ENCODE measurements at places on chromosomes 2 and 18.

GRCh38 chr18:3995476-3996102 is 459.5 kb downstream of the DLGAP1 start:
- DNase-seq: peak; percentile 71

DNA sequence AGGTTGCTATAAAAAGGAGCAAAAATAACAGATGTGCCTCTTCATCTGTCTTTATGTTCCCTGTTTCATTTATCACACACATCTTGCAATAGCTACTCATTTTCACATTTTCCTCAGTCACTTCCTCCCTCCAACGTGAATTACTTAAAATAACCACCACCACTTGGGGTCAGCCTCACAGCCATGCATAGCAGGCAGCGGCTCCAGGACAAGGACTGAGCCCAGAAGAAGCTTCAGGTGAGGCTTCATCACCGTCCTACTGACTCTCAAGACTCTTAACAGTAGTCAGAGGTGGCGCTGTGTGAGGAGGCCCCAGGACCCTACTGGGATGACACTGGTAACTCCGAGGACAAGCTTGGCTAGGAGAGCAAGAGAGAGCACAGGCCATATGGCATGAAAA is 15.5 kb upstream of the ST8SIA5 start:
- no peak for DNase-seq

- DNase-seq: no peak
Observed at GRCh38 chr18:58113337-58113736, 69.3 kb downstream of the NEDD4L start.

DNA sequence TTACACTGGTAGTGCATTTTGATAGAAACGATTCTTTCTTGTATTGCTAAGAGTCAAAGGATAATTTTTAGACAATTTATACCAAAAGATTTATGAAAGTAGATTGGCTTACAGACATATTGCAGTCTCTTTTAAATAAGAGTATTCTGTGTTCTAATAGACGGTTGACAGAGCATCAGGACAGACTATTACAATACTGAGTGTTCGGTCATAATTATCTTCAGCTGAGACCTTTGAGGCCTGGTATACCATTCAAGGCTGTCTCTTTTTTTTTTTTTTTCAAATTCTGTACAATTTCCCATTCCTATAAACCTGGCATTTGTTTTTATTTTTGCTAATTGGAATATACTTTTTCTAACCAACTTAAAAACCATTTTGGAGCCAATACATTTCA is 140.6 kb upstream of the NOSTRIN start:
- no peak for DNase-seq

DNA sequence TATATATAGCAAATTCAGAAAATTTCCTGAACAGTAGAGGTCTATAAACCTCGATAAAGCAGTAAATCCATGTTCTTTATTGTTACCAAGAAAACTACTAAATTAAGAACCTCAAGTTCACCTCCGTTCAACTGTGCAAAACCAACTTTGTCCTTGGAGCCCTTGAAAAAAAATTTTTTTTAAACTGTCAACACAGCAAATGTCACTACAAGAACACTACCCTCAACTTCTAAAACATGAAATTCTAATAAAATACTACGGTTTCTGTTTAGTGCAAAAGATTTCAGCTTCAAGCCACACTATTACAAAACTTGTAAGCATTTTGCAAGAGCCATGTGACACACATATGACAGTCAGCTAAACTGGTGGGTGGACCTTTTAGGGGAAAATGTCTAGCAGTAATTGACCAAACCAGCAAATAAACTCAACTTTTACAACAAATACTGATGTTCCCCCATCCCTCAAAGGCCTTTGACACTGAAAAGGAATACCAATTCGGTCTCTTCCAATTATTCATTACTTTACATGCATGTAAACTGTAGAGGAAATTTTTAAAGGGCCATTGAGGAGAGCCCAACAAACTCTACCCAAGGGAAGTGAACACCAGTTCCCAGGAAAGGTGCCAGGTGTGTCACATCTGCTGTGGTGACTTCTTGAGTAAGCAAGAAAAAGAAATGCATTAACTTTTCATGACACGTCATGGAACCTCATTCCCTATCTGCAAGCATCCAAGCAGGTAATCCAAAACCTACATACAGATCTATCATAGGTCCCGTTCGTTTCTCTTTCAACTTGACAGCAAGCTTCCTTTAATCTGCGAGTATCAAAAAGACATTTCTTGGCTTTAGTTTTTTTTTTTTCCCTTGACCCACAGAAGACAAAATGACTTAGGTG is 1.4 kb downstream of the RAB1A start:
- DNase-seq: no peak

GRCh38 chr2:19894134-19894792 is 7.5 kb downstream of the TTC32 start:
- no peak for DNase-seq

DNA sequence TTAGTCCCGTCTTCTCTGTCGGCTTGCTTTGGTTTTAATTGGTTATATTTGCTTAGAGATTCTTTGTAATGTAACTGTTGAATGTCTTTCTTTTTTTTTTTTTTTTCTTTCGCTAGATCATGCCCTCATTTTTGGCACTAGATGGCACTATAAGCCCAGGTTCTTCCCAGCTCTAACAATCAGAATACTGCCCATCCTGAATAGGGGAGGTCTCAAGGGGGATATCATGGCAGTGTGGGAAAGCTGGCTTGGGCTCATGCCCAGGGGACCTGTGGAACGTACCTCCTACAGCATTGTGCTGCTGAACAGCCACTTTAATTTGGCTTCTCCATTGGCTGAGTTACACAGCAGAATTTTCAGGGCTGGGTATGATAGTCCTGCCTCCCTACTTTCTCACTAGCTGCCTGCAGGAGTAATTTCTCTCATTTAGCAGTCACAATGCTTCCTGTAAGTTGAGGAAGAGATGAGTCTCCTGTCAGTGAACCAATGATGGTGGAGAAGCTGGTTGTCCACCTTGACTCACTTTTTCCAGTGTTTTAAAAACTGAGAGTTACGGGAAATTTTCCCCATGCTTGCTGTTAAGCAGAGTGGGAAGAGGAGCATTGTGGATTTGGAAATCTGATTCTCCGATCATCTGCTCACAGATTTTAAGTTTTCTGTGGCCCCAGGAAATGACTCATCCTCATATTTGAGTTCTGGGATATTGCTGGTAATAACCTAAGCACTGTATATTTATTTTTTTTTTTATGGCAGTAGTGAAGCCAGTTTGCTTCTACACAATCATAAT is 47.2 kb downstream of the RAD51AP2 start:
- no peak for DNase-seq

Measured in retina (tissue), 1 donor.